PC-9 (cell line): ENCODE measurements at places on chromosomes 2 and 18. TPM values are rescaled to one million over a fixed set of nuclear protein-coding genes. Genes with fewer than 3 reads are reported as not detected.

Gene CPLX4
- total RNA-seq, result not detected in 2 replicates

Gene MYO1B
- 48.5 and 55.0 TPM in 2 replicates for total RNA-seq

Gene REG1B
- total RNA-seq, result not detected in 2 replicates

Gene MAPK4
- total RNA-seq, result not detected in 2 replicates

Gene TCF7L1
- 2.3 and 2.8 TPM in 2 replicates for total RNA-seq

GRCh38 chr2:186503827-186504606 lies 18.0 kb downstream of the ZC3H15 start:
- DNase-seq, result no peak

DNA sequence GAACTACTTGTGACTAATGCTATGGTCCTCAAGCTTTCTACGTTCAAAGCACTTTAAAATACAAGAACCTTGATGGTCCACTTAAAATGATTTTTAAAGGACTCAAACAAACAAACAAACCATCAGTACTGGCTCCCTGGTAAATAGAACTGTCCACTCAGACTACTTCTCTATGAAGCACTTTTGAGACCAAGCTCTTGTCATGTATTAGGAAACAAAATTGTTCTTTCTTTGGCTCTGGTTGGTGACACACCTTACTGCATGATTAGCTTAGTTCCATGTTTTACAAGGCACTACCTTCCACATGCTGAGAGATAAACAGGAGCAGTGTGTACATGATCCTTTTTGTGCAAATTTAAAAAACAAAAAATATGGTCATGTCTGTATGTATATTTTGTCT lies 19.7 kb downstream of the DARS1 start:
- no peak for DNase-seq

GRCh38 chr2:67565761-67566160 lies 168.6 kb downstream of the ETAA1 start:
- DNase-seq, result no peak

- no peak for DNase-seq
These were observed 202.9 kb upstream of the SP5 start for GRCh38 chr2:170512266-170512665.

DNA sequence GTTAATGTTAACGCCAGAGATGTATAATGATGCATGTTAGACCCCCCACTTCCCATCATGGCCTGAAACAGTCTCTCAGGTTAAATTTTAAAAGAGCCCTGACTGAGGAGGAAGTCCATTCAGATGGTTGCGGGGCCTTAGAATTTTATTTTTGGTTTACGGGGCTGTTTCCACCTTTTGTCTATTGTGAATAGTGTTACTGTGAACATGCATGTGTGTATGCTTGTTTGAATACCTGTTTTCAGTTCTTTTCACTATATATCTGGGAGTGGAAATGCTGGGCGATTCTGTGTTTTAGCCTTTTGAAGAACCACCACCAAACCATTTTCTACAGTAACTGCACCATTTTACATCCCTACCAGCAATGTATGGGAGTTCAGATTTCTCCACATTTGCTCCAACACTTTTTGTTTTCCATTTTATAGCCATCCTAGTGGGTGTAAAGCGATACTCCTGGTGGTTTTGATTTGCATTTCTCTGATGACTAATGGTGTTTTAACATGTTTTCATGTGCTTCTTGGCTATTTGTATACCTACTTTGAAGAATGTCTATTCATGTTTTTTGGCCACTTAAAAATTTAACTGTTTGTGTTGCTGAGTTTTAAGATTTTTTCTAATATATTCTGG lies 133.0 kb downstream of the MYO3B start:
- DNase-seq, result no peak

- no peak for DNase-seq
These were observed 3.4 kb downstream of the SERTAD2 start for GRCh38 chr2:64650296-64650695.

DNA sequence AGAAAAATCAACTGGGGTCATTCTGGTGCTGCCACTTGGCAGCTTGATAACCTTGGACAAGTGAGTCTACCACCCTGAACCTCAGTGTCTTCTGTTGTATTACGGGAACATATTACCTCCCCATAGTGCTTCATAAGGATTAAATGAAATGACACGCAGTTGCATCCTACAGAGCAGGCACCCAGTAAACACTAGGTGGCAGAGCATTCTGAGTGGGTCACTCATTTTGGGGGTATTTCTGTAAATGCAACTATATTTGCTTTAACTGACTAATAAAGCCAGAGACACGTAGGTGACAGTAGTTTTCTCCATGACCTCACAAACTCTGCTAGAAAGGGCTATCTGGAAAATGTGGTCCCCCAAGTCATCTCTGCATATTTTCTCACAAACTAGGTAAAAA lies 4.7 kb downstream of the CD226 start:
- no peak for DNase-seq

DNA sequence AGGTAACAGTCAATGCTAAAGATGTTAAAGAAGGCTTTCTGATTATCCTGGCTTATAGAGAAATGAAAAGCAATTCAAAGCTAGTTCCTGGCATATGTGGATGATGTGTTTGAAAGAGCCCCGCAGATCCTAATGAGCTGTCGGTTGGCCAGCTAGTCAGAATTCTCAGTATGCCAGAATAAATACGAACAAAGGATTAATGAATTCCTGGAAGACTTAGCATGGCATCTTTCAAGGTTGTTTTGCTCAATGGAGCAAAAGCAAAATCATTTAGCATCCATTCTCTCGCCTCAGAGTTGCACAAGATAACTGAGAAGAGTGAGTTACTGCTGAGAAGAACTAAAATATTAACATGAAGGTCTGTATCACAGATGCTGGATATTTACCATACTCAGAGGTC lies 307.6 kb downstream of the RIT2 start:
- DNase-seq, result no peak

GRCh38 chr2:43798300-43798699 lies 24.5 kb downstream of the DYNC2LI1 start:
- DNase-seq, result no peak

GRCh38 chr18:49441338-49441938 lies 19.0 kb downstream of the DYM start:
- no peak for DNase-seq

DNA sequence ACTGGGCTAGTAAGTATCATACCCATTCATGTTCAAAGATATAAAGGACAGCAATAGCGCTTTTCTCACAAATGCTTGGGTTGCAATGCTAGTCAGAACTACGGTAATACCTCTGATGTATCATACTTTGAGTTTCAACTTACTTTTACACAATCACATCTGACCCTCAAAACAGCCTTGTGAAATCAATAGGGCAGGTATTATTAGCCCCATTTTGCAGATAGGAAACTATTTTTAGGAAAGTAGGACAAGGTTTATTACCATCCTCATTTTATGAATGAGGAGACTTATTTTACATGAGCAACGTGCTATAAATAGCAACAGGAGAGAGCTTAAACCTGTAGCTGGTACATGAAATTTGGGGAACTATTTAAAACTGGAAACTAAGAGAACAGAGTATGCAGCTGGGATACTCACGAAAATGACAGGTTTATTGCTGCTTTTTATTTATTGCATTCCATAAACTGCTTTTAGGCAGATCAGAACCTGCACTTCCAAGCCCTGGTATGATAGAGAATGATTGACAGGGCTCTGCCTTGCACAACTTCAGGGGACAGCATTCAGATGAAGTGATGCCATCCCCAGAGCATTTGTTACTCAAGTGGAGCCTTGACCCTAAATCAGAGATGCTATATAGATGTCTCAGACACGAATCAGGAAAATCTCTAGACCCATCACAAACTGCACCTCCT lies 42.4 kb upstream of the PPM1B start:
- DNase-seq, result no peak

DNA sequence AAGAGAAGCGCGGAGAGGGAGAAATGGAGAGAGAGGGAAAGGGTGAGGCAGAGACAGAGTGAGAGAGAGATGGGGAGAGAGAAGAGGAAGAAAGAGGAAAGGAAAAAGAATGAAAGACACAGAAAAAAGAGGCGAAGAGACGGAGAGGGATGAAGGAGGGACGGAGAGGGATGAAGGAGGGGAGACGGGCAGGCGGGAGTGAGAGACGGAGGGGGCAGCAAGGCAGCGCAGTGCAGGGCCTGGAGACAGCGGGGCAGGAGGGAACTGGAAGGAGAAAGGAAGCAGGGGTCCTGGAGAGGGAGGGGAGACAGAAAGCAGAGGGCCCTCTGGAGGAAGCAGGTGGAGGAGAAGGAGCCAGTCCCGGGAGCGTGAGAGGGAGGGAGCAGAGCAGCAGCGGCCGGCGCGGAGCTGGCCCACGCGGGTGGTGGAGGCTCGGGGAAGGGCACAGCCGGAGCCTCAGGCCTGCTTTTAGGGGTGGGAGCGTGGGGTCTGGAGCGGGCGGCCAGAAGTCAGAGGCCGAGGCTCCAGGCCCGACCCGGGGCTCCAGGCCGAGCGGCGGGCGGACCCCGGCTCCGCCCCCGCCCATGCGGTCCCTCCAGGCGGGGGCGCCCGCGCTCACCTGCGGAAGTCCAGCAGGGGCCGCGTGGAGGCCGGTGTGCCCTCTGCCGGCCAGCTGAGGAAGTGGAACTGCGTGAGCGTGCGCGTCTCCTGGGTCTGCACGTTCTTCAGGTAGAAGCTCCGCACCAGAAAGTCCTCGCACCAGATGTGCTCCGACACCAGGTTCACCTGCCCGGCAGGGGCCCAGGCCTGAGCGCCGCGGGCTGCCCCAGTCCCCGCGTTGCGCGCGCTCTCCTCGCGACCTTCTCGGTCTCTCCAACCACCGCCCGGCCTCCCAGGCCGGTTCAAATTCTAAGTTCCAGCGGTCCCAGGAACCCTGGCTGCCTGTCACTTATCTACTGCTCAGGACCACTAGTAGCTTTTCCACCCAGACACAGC lies 14.5 kb downstream of the PTPRN start:
- peak; percentile 91 for DNase-seq

GRCh38 chr2:239252393-239252792 lies 148.4 kb downstream of the HDAC4 start:
- no peak for DNase-seq

DNA sequence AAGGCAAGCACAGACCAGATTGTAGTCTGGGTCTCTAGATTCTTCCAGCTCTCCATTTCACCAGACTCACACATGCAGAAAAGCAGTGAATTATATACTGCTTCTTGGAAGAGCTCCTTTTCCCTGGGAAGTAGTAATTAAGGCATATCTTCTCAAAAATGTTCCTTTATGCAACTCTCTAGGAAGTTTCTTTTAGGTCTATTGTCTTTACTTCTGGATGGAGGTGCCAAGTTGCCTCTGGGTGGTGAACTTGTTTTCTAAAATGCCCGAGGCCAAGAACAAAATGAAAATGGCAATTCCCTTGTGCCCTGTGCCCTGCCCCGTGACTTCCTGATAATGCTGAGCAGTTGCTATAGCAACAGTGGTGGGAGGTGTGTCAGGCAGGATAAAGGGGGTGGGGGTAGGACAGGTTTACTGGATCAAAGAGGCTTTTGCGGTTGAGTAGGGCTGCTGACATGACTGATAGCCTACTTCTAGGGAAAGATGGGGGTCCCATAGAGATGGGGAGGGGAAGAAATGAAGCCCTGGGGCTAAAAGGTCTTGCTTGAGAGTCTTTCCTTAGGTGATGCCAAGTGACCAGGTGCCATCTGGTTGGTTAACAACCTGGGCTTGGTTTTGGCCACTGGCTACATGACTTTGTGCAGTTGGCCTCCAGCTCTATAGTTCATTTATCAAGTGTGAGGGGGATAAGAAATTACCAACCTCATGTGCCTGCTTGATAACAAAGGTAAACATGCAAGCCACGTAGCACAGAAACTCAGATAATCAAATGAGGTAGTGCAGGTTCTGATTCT lies 11.8 kb downstream of the IGFBP2 start:
- DNase-seq, result no peak

DNA sequence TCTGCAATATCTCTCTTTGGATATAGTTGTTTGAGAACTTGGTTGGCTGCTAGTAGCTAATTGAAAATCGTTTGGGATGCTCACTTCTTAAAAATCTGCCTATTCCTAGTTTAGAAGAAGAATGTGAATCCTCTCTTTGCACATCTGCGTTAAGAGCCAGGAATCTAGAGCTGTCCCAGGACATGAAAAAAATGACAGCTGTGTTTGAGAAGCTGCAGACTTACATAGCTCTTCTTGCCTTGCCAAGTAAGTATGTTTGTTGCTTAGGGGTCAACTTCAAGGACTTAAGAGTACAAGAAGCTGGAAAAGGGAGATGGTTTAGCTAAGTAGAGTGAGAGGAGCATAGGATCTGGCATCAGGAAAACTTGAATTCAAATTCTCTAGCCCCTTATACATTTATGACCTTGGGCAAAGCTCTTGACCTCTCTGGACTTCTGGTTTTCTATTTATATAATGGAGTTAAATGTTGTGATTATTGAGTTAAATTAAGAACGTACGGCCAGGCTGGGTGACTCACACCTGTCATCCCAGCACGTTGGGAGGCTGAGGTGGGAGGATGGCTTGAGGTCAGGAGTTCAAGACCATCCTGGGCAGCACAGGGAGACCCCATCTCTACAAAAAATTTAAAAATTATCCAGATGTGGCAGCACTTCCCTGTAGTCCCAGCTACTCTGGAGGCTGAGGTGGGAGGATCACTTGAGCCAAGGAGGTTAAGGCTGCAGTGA lies 55.2 kb upstream of the STON1 start:
- DNase-seq, result no peak

DNA sequence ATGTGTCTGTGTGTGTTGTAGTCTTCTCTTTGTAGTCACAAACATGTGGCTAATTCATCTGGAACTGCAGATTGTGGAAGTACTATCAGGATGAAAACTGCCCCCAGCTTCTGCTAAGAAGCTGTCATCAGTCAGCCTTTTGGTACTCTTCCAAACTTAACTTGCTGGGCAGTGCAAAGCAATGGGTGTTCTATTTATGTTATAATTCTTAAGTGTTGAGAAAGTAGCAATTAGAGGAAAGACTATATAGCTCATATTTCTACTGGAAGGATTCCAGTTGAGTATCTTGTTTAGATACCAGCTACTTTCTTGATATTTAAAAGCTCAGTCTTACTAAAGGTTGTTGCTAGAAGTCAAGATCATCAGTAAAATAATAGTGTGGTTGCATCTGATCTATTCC lies 52.1 kb downstream of the SLC38A11 start:
- DNase-seq, result peak; percentile 33

DNA sequence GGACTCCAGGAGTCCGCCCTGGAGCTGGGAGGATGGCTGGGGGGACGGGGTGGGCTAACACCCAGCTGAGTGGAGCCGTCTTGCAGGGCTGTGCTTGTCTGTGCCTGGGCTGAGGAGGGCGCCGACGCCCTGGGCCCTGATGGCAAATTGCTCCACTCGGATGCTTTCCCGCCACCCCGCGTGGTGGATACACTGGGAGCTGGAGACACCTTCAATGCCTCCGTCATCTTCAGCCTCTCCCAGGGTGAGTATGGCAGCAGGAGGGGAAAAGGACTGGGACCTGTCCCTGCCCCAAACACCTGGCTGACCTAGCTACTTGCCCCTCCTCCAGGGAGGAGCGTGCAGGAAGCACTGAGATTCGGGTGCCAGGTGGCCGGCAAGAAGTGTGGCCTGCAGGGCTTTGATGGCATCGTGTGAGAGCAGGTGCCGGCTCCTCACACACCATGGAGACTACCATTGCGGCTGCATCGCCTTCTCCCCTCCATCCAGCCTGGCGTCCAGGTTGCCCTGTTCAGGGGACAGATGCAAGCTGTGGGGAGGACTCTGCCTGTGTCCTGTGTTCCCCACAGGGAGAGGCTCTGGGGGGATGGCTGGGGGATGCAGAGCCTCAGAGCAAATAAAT lies 12.9 kb downstream of the KHK start:
- no peak for DNase-seq

- DNase-seq, result no peak
These were observed 105.4 kb upstream of the SPRED2 start for GRCh38 chr2:65537651-65538385.

GRCh38 chr2:236843161-236843968 lies 242.3 kb upstream of the COPS8 start:
- DNase-seq, result no peak
